ENCODE measurements at places on chromosomes 12 and 14. TPM values are rescaled to one million over a fixed set of nuclear protein-coding genes. Genes with fewer than 3 reads are reported as not detected.

DNA sequence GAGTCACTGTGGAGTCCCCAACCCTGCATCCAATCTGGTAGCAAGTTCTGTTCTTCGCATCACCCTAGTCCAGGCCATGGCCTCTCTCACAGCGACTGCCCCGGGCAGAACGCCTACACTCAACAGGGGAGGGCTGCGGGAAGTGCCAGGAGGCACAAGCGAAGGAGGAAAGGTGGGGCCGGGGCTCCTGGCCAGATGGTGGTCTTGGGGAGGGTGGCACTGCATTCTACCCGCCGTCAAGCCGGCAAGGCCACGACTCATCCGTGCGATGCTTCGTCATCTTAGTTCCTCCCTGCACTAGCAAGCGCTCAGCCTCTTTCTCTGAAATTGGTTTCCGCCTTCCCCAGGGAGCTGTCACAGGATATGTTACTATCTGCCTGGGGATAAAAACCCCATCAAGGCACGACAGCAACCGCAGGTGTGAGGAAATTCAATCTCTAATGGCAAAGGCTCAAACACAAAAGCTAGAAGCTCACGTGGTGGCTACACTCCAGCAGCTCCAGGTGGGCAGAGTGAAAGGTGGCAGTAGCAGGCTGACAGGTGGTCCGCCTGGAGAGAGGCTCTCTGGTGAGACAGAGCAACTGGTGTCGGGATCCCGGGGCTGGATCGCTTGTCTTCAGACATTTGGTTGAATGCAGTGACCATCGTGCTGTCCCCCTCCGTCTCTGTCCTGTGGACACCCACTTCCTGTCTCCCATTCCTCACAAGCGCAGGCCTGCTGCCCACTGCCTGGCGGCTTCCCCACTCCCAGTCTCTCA lies 34.1 kb downstream of the ACADS start:
- no peak for DNase-seq

DNA sequence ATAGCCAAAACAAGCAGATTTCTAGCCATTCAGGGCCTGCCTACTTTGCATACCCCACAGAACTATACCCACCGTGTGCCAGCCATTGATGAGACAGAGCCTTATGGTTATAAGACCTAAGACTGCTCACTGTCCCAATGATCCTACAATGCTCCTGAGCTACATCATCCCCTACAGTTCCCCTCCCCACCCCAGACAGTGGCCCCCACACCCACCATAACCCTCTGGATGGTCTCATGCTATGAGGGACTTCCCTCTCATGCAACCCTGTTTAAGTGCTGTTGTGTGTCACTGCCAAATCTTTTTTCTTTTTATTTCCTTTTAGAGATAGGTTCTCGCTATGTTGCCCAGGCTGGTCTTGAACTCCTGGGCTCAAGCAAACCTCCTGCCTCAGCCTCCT lies 75.9 kb downstream of the CHST11 start:
- no peak for DNase-seq

DNA sequence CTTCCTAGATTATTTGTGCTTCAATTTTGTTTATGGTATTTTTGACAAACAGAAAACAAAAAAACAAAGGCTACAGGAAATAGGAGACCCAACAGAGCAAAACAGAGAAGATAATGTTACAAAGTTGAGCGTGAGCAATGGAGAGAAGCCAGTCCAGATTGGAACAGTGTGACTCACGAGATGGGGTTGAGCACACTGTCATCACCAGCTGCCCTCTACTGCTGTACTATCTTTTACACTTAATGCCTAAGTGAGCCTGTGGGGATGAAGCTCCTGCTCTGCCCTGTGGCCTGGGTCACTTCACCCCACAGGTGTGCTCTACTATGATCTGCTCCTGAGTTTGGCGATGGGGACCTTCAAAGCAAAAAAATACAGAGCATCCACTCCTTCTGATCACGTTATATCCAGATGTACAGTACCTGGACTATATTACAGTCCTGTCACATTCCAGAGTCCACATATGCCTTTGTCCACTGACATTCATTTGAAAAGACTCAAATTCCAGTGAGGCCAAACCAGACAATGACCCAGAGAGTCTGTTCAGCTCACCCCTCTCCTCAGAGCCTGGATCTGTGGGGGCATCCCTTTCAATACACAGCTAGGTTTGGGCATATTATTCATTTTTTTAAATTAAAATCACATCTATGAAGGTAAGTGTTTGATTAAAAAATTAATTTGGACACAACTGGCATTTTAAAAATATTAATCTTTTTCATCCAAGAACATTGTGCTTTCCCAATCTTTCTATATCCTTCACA lies 4.4 kb downstream of the IPO8 start:
- no peak for DNase-seq

DNA sequence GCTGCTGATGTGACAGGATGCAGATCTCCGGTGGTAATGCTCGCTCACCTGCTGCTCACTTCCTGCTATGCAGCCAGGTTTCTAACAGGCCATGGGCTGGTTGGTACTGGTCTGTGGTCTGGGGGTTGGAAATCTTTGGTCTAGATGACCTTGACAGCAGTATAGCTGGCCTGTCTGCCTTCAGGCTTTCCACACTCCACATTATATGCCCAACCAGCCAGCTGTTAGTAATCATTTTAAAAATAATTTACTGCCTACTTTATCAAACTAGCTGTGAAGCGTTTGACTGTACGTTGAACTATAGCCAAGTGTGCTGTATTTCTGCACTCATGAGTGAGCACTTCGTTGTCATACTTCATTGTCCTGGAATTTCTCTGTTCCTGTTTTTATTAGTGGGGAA lies 424.0 kb upstream of the GARIN6 start:
- DNase-seq = peak; percentile 52

Gene RNF212B
- total RNA-seq = not detected

Gene SRRM4
- total RNA-seq = 0.20 TPM

Gene WDR20
- total RNA-seq = 26.9 TPM

Data from lung (tissue), 17 donors.